ENCODE measurements at places on chromosomes 6 and 20.

DNA sequence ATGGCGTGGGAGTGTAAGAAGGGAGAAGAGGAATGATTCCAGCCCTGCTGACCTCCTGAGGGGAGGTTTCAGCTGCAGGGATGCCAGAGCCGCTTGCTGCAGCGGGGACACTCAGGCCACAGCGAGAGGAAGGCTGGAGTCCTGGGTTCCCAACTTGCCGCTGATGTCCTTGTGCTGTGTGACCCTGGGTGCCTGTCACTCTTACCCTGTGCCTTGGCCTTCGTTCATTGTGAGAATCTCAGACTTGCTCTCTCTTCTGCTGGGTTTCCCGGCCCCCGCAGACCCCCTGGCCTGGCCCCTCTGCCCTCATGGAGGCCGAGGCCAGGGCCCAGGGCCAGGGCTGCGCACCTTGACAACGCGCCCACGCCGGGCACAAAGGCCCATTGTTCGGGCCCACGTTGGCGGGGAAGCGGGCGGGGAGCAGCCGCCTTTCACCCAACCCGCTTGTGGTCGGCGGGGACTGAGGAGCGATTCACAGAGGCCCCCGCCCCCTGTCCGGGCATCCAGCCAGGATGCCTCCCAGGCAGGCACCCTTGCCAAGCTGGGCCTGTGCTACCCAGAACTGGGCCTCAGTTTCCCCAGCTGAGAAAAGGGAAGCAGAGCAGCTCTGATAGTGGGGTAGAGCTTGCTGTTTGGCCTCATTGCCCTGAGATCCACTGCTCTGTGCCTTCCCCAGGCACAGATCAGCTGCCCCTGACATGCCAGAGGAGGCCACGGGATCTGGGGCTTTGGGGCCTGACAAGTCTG, 52.4 kb downstream of the CEBPB start:
- H3K27ac ChIP-seq = no peak overlapping the region
- no peak overlapping the region for H3K4me3 ChIP-seq
- no peak for DNase-seq

- H3K27ac ChIP-seq = no peak overlapping the region
- no peaks in the 10 kb centered on the region for H3K4me1 ChIP-seq
- no peaks in the 10 kb centered on the region for H3K27me3 ChIP-seq
- DNase-seq = no peak
- no peaks in the 10 kb centered on the region for H3K36me3 ChIP-seq
These were observed 21.3 kb downstream of the BLTP3A start for GRCh38 chr6:34813028-34813713.

GRCh38 chr6:151629791-151630190, 136.0 kb downstream of the CCDC170 start:
- H3K4me1 ChIP-seq = no peaks in the 10 kb centered on the region
- H3K27me3 ChIP-seq = no peaks in the 10 kb centered on the region
- H3K36me3 ChIP-seq = no peaks in the 10 kb centered on the region
- no peak overlapping the region for H3K27ac ChIP-seq
- H3K4me3 ChIP-seq = no peak overlapping the region

GRCh38 chr6:65531533-65531932, 175.5 kb downstream of the EYS start:
- H3K4me1 ChIP-seq = no peaks in the 10 kb centered on the region
- DNase-seq = no peak
- H3K27ac ChIP-seq = no peak overlapping the region
- H3K27me3 ChIP-seq = no peaks in the 10 kb centered on the region
- H3K36me3 ChIP-seq = no peaks in the 10 kb centered on the region
- no peak overlapping the region for H3K4me3 ChIP-seq

GRCh38 chr6:132530293-132530974, 7.6 kb upstream of the TAAR9 start:
- DNase-seq = peak; percentile 37
- no peaks in the 10 kb centered on the region for H3K27me3 ChIP-seq
- no peak overlapping the region for H3K4me3 ChIP-seq
- no peaks in the 10 kb centered on the region for H3K4me1 ChIP-seq
- H3K27ac ChIP-seq = no peak overlapping the region

DNA sequence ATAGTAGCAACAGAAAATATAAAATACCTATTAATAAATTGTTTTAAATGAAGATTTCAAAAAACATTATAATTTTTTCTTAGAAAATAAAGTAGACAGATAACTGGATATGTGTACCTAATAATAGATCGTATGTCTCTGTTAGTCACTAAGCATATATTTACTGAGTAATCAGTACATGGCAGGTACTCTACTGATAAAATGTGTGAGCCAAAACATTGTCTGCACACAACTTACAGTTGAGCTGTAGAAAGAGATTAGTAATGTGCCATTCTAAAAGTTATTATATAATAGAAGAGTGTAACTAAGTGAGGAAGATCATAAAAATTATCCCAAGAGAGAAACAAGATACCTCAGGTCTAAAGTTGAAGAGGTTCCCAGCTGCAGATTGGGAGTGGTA, 929.9 kb upstream of the EPHA7 start:
- no peaks in the 10 kb centered on the region for H3K4me1 ChIP-seq
- H3K36me3 ChIP-seq = no peaks in the 10 kb centered on the region
- no peak overlapping the region for H3K27ac ChIP-seq
- no peaks in the 10 kb centered on the region for H3K27me3 ChIP-seq
- DNase-seq = no peak

GRCh38 chr6:38871741-38872568, 156.8 kb downstream of the DNAH8 start:
- no peak overlapping the region for H3K4me3 ChIP-seq
- DNase-seq = no peak
- H3K27ac ChIP-seq = no peak overlapping the region
- H3K36me3 ChIP-seq = no peaks in the 10 kb centered on the region

DNA sequence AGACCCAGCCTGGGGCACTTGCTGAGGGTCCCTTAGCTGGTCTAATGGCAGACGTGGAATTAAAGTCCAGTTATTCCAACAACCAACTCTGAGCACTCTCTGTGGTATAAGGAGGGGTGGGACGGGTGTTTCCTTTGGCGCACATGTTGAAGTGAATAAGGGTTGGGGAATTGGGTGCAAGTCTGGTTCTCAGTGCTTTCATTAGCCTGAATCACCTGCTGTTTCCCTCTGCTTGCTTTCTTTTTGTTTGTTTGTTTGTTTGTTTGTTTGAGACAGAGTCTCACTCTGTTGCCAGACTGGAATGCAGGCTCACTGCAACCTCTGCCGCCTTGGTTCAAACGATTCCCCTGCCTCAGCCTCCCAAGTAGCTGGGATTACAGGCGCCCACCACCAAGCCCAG, 110.1 kb downstream of the TNFAIP3 start:
- H3K36me3 ChIP-seq = no peaks in the 10 kb centered on the region
- H3K27me3 ChIP-seq = no peaks in the 10 kb centered on the region
- no peak overlapping the region for H3K27ac ChIP-seq
- no peak overlapping the region for H3K4me3 ChIP-seq
- H3K4me1 ChIP-seq = peaks cover 23% of the 10 kb centered on the region
- no peak for DNase-seq

DNA sequence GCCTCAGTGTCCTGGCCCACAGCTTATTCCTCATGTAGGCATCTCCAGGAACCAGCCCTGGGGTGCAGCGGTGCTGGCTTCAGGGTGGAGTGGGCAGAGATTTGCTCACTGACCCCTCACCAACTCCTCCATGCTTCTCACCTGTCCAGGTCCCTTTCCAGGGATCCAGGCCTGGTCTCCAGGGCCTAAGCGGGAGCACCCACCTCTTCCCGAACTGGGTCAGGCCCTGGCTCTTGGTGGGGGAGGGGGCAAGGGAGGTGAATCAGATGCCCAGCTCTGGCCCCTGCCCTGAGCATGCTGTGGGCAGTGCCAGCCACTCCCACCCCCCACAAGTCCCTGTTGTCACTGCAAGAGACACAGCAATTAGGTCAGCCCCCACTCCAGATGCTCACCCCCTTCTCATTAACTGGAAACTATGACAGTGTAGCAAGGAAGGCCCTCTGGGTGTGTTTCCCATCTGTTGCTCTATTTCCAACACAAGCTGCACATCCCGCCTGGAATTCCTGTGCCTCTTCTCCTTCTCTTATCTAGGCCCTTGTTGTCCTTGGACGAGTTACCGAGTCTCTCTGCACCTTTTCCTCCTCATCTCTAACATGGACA, 37.0 kb downstream of the MDFI start:
- no peak overlapping the region for H3K27ac ChIP-seq
- H3K36me3 ChIP-seq = no peaks in the 10 kb centered on the region
- H3K27me3 ChIP-seq = no peaks in the 10 kb centered on the region
- no peaks in the 10 kb centered on the region for H3K4me1 ChIP-seq
- no peak for DNase-seq

GRCh38 chr6:161218222-161218621, 55.6 kb downstream of the AGPAT4 start:
- DNase-seq = no peak
- H3K36me3 ChIP-seq = no peaks in the 10 kb centered on the region
- no peaks in the 10 kb centered on the region for H3K27me3 ChIP-seq
- H3K4me1 ChIP-seq = no peaks in the 10 kb centered on the region

- no peak overlapping the region for H3K27ac ChIP-seq
- no peak overlapping the region for H3K4me3 ChIP-seq
- no peaks in the 10 kb centered on the region for H3K36me3 ChIP-seq
- H3K4me1 ChIP-seq = no peaks in the 10 kb centered on the region
- DNase-seq = no peak
These were observed 165.1 kb downstream of the LMBRD1 start for GRCh38 chr6:69631552-69632346.

GRCh38 chr6:90100059-90100665, 196.5 kb downstream of the BACH2 start:
- no peak for DNase-seq
- H3K4me3 ChIP-seq = no peak overlapping the region
- H3K27ac ChIP-seq = no peak overlapping the region
- H3K27me3 ChIP-seq = no peaks in the 10 kb centered on the region

- DNase-seq = no peak
- H3K36me3 ChIP-seq = no peaks in the 10 kb centered on the region
- no peaks in the 10 kb centered on the region for H3K4me1 ChIP-seq
- H3K4me3 ChIP-seq = no peak overlapping the region
- H3K27ac ChIP-seq = no peak overlapping the region
- H3K27me3 ChIP-seq = no peaks in the 10 kb centered on the region
These were observed 245.3 kb downstream of the OGFRL1 start for GRCh38 chr6:71533939-71534379.

DNA sequence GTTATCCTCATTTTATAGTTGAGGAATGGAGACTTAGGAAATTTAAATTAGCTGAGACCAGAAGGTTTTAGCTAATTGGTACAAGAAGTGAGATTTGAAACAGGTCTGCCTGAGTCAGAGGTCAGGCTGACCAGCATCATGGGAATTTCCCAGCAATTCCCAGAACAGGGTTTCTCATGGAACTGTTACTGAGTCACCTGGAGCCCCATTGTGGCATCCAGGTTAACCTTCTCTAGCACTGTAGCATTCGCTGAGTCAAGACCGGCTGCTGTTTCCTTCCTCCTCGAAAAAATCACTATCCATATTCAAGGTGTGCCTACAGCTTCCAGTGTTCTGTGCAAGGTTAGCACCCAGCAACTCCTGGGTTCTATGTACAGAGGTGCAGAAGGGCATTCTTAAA, 238.0 kb upstream of the MAN1A1 start:
- H3K27me3 ChIP-seq = no peaks in the 10 kb centered on the region
- no peaks in the 10 kb centered on the region for H3K36me3 ChIP-seq
- H3K27ac ChIP-seq = no peak overlapping the region
- H3K4me1 ChIP-seq = no peaks in the 10 kb centered on the region
- no peak overlapping the region for H3K4me3 ChIP-seq

- H3K36me3 ChIP-seq = no peaks in the 10 kb centered on the region
- DNase-seq = no peak
- H3K27me3 ChIP-seq = no peaks in the 10 kb centered on the region
- peaks cover 15% of the 10 kb centered on the region for H3K4me1 ChIP-seq
- H3K4me3 ChIP-seq = peak overlapping the region; percentile 41
These were observed 285.8 kb upstream of the SUPT3H start for GRCh38 chr6:45663251-45664221.

DNA sequence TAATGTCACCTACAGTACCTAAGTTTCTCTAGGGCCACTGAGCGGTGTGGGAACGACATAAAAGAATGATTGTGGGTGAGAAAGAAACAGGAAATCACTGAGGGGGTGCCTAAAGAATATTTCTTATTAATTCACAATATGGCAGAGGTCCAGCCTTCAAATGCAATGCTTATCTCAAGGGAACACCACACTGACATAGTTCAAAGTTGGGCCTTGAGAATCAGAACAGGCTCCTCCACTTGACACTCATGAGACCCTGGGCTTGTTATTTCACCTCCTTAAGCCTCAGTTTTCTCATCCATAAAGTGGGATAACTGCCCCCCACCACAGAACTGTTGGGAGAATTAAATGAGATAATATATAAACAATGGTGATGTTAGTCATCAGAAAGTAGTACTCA, 40.4 kb upstream of the ARHGAP18 start:
- peaks cover 35% of the 10 kb centered on the region for H3K4me1 ChIP-seq
- H3K27me3 ChIP-seq = no peaks in the 10 kb centered on the region
- no peak overlapping the region for H3K4me3 ChIP-seq
- H3K36me3 ChIP-seq = no peaks in the 10 kb centered on the region
- peak overlapping the region; percentile 53 for H3K27ac ChIP-seq

DNA sequence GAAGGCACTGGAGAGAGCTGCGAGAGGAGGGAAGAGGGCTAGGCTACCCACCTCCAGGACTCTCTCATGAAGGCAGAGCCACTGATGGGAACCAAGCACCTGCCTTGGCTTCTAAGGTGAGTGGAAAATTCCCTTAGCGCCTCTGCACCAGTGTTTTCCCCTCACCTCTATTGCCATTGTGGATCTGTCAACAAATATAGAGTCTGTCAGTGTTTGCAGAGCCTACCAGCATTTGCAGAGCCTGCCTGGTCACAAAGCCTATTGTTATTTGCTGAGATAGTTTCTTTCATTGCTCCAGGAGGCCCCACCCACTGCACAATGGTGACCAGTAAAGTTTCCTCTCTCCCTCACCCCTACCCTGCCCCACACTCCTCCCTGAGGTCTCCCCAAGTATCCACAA, 141.9 kb downstream of the MRPL14 start:
- H3K27ac ChIP-seq = no peak overlapping the region
- H3K4me1 ChIP-seq = no peaks in the 10 kb centered on the region
- no peak for DNase-seq
- H3K36me3 ChIP-seq = no peaks in the 10 kb centered on the region
- no peaks in the 10 kb centered on the region for H3K27me3 ChIP-seq
- H3K4me3 ChIP-seq = no peak overlapping the region

DNA sequence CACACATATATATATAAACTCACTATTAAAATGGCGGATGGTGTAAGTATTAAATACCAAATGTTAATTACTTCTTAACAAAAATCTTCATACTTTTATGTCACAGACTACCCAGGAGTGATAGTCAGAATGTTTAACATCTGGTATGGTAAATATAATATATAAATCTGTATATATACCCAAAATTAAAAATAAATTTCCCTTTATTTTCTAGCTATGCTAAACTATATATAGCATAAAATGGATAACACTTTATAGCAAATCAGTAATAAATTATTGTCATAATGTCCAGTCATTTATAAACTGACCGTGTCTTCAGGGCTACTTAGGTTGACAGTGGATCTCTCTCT, 37.1 kb downstream of the GSTA2 start:
- no peak for DNase-seq
- no peak overlapping the region for H3K4me3 ChIP-seq
- no peak overlapping the region for H3K27ac ChIP-seq

- peaks cover 6% of the 10 kb centered on the region for H3K4me1 ChIP-seq
- H3K27me3 ChIP-seq = peaks cover 7% of the 10 kb centered on the region
- no peak overlapping the region for H3K4me3 ChIP-seq
- H3K36me3 ChIP-seq = no peaks in the 10 kb centered on the region
These were observed 44.4 kb downstream of the ANKRD60 start for GRCh38 chr20:58184063-58184462.
